ENCODE measurements at places on chromosomes 3 and 15. TPM values are rescaled to one million over a fixed set of nuclear protein-coding genes. Genes with fewer than 3 reads are reported as not detected.

CPNE9 gene
- not detected for total RNA-seq

MSL2 gene
- 14.4 TPM for total RNA-seq

HYAL1 gene
- 0.26 TPM for total RNA-seq

HOMER2 gene
- total RNA-seq, result 18.8 TPM

GABRB3 gene
- total RNA-seq, result not detected

TTC23 gene
- total RNA-seq, result 37.3 TPM

MB21D2 gene
- total RNA-seq, result 11.6 TPM

DAZL gene
- total RNA-seq, result not detected

CHL1 gene
- total RNA-seq, result under 0.01 TPM

SLC28A1 gene
- total RNA-seq, result not detected

MEF2A gene
- 515 TPM for total RNA-seq

SNX22 gene
- 0.16 TPM for total RNA-seq

GOLGA6B gene
- total RNA-seq, result 0.21 TPM

ALPK3 gene
- 190 TPM for total RNA-seq

ITGA11 gene
- 29.2 TPM for total RNA-seq

STAB1 gene
- total RNA-seq, result 0.16 TPM

SEMA3G gene
- total RNA-seq, result 1.9 TPM

FETUB gene
- total RNA-seq, result not detected

CGNL1 gene
- total RNA-seq, result 4.0 TPM

SI gene
- not detected for total RNA-seq

SERPINI1 gene
- 1.6 TPM for total RNA-seq

XYLB gene
- 1.5 TPM for total RNA-seq

PARP6 gene
- 61.4 TPM for total RNA-seq
